ENCODE measurements at places on chromosomes 3 and 15.

GRCh38 chr3:70071138-70071537, 71.6 kb downstream of the SAMMSON start:
- DNase-seq = no peak

DNA sequence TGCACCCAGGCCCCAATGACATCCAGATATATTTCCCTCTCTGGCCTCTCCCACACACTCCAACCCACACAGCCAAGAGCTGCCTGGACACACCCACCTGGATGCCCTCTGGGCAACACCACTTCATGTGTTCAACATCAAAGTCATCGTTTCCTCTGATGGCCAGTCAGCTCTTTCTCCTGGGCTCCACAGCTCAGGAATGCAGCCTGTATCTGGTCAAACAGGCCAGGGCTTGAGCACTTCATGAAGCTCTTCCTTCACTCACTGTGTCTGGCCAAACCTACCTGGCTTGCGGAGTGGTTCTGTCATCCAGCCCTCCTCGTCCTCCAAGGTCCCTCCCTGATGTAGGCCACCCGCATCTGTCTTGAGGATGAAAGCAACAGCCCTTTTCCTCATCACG, 35.8 kb upstream of the SLC6A11 start:
- DNase-seq = no peak

- no peak for DNase-seq
These were observed 748.3 kb upstream of the NECTIN3 start for GRCh38 chr3:110323349-110323748.

DNA sequence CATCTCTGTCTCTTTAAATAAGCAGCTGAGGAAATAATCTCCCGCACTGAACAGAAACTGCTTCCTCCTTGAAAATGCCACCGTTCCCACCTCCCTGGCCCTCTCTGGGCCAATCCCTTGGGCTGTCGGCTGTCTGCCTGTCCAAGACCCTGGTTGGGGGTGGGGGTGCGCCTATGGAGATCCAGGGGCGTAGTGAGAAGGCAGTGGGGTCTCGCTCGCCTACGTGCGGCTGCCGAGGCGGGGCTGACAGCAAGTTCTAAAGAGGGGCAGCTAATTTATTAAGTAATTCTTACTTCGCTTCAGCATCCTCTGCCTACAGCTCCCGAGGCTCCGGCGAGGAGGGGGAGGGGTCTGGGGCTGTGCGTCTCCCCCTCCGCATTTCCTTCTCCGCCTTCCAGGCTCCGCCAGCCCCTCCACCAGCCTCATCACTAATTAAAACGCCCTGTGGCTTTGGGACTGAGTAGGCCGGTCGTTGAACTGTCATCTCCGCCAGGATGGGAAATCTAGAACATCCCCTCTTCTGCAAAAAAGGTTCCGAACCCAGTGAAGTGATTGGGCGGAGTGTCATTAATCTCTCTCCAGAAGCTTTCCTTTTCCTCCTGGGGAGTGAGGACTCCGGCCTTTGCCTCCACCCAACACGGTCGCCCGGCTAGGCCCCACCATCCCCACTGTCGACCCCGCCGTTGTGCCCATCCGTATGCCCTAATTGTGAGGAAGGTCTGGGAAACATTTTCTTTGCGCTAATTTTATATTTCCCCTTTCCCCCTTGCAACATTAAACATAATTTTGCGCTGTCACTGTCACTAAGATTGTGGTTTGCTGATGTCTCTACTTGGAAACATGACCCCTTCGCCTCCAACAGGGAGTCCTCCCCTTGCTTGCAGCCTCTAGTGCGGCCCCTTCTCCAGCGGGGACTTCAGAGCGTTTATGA, 16.9 kb downstream of the NR2F2 start:
- DNase-seq = no peak

DNA sequence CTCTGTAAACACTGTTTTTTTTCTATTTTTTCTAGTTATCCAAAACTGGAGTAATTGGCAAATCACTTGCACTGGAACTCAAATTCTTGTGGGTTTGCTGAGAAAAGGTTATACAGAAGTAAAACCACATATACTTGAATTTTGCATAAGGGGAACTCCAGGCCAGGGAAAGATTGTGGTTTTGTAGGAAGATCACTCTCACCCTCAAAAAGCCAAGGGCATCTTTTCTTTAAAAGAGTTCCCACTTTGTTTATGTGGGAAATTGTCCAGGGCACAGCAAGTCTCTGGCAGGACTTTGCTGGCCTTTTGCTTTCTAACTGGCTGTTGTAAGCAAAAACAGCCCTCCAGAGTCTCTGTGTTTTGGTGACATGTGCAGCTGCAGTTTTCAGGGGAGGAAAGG, 340.3 kb upstream of the RBMS3 start:
- DNase-seq = no peak

GRCh38 chr3:185527364-185527763, 25.0 kb downstream of the LIPH start:
- no peak for DNase-seq

GRCh38 chr3:119173325-119173724, at the start of gene UPK1B:
TSS of gene UPK1B (plus strand) at chr3:119173598. CDS start at chr3:119186742, 13,144 bp downstream.
- peak; percentile 27 for DNase-seq

DNA sequence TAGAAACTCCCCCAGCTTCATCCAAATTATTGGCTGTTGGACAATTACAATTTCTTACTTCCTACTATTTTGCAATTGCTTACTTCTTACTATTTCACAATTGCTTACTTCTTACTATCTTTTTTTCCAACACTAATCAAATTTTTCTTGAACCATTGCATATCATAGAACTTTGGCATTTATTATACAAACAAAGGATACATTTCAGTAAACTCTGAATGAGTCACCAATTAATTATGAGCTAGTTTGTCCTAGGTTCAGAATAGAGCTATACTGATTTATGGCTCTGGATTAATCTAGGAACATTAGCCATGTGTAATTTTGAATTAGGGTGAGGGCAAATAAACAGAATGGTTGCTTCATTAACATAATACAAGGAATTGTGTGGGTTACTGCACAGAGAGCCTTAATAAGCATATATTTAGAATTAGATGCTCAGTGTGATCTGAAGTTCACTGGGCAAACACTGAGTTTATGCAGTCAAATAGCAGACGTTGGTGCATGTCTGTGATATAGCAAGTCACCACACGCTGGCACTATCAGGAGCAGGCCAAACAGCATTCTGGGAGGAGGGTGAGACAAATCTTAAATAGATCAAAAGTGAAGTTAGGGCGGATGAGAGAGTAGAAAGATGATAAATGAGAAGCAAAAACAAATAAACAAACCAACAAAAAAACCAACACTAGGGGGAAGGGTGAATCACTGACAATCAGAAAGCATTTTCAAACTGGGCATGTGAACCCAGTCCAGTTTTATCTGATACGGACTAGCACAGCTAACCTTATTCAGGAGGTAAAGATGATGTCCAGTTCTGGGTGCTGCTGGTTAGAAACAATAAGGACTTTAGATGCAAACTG, 21.5 kb downstream of the GABRR3 start:
- DNase-seq = no peak

GRCh38 chr3:189292667-189293484, 121.1 kb downstream of the TPRG1 start:
- DNase-seq = no peak

DNA sequence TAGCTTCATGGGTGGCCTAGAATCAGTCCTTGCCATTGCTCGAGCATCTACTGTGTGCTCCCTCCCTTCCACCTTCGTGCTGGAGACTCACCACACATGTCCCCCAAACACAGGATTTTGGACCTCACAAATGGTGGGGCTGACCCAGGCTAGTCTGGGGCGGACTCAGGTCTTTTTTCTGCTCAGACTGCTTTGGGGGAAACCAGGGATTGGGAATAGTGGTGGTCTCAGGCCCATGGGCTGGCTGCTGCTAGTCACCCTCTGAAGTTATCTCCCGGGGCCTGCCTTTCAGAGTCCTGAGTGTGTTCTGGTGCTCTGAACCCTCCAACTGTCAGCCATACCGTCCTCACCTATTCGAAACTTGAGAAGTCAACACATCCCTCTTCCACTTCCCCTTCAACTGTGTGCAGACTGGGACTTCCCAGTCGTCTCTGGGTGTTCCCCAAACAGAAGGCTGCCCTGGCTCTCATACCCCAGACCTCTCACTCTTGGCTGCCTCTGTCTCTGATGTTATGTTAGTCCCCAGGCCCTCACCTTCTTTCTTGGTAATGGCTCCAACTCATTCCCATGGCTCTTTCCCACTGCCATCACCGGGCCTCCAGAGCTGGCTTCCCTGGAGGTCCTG, 46.0 kb downstream of the PPCDC start:
- no peak for DNase-seq

DNA sequence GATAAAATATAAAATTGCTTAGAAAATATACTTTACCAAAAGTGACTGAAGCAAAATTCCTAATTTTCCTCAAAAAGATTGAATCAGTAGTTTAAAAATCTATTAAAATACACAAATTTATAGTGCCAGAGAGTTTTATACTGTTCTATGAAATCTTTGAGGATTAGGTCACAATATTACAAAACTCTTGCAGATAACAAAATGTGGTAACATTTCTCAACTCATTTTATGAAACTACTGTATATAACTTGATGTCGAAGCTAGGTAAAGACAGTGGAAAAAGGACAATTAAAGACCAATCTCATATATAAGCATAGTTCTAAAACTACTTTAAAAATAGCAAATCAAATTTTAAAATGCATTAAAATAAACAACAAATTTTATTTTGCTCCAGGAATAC, 15.9 kb downstream of the VEPH1 start:
- no peak for DNase-seq
